ENCODE measurements at places on chromosomes 1 and 21.

DNA sequence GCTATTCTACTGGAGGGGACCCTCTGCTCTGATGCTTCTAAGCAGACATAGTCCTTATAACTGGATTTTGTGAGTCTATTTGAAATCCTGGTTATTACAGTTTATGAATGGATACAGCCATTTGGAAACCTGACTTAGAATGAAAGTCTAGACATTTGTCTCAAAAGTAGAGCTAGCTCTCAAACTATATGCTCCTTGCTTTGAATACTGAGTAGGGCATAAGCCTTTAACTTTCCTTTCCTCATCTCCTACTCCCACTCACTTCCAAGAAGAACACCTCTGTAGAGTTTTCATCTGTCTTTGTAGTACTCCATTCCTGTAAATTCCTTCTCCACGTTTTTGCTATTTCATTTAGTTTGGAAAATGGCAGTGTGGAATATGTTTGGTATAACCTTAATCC lies 9.0 kb upstream of the ARID1A start:
- no peak for DNase-seq

DNA sequence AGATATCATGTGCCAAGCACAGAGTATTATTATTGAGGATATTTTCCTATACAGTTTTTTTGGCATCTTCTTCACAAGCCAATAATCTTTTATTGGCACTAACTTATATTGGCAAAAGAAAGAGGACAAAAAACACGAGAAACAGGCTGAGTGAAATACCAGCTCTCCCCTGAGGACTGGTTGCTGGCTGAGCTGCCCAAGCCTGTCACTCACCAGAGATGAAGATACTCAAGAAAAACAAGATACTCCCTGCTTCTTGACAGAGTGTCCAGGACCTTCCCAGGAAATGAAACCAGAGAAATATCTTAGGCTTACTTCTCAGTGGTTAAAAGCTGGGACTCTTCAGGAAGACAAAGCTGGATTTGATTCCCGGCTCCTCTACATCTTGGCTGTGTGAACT lies 35.9 kb upstream of the ATP1B1 start:
- DNase-seq, result no peak

DNA sequence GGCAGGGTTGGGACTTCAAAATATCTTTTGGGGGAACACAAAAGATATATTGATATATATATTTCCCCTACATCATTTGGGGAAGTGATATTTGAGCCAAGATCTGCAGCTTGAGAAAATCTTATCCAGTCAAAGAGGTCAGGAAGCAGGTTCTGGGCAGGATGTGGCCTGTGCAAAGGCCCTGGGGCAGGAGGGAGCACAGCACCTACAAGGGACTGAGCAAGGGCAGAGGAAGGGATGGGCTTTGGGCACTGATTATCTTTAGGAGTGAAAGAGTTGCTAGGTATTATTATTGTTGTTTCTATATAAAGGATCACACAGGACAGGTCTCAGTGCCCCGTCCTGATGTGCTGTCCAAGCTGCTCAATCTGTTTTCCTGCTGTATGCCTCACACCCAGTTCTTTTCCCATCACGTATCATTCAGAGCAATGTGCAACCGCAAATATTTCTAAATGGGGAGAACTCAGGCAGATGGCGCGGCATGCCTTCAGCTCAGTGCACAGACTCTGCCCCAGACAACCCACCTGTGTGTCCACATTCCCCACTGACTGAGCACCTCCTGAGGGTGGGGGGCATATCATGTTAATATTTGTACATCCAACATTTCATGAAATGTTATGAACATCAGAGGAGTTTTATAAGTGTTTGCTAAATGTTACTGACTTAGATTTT lies 28.1 kb upstream of the GPR137B start:
- no peak for DNase-seq

DNA sequence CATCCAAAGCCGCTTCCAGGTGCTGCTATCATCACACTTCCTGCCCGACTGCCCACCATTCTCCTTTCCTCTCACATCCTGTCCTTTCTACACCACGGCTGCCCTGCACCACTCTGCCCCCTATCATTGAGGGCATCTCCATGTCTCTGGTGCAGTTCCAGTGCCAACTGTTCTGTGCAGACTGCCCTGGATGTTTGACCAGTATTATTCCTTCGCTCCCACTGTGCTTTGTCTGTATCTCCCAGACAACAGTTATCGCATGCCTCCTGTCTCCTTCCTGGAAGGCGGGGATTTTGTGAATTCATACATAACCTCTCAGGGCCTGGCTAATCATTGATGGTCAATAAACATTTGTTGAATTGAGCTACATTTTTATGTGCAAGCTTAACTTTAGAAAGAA lies 63.6 kb upstream of the GNG12 start:
- DNase-seq, result no peak

All from liver (tissue), 10 donors.